ENCODE measurements at places on chromosomes 12 and 14.

DNA sequence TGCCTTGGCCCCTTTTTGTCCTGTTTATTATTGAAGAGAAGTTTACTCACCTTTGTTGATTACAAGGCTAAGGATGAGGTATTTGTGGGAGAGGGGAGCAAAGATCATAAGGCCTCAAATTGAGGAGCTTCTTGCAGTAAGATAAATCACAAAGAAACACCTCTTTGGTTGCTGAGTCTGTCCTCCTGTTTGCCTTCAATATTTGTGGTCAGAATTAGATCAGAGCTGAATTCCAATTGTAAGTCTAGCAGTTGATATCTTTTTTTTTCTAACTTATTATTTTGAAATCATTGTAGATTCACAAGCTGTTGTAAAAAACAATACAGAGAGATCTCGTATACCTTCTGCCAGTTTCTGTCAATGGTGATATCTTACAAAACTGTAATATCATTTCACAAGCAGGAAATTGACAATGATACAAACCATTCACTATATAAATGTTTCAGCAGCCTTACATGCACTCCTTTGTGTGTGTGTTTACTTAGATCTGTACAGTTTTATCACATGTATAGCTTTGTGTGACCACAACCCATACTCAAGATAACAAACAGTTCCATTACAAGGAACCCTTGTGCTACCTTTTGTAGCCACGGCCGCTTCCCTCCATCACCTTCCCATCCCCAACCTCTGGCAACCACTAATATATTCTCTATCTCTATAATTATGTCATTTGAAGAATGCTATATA, 97.4 kb downstream of the KICS2 start:
- DNase-seq, result no peak

DNA sequence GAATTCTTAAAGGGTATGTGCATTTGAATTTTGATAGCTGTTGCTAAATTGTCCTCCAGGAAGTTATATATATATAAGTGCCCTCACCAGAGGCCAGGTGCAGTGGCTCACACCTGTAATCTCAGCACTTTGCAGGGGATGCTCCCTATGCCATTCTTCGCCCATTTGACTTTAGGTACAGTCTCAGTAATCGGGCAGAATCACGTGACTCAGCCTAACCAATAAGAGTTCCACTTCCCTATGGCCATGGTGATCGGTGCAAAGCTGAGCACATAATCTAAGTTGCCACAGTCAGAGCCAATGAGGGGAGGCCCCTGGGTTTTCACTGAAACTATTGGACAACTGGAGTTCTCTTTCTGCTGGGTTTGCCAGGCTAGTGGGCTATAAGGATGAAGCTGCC, 274.6 kb upstream of the TBX3 start:
- DNase-seq, result no peak

- DNase-seq, result no peak
Measured at GRCh38 chr12:93773122-93773871, 96.1 kb downstream of the CRADD start.

- DNase-seq, result no peak
Measured at GRCh38 chr12:52411815-52412214, 5.7 kb upstream of the KRT82 start.

- no peak for DNase-seq
Measured at GRCh38 chr12:30500532-30500931, 195.1 kb downstream of the IPO8 start.

DNA sequence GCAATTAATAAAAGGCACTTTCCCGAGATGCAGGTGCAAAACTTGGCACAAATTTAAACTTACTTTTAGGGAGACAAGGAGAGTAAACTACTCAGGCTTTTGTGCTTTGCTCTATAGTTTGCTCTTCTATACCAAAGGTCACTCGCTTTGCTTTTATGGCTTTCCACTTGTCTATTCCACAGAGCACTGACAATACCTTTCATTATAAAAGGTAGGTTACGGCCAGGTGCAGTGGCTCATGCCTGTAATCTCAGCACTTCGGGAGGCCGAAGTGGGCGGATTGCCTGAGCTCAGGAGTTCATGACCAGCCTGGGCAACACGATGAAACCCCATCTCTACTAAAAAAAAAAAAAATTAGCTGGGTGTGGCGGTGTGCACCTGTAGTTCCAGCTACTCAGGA, 32.9 kb downstream of the ALKBH1 start:
- DNase-seq, result no peak

GRCh38 chr12:77894556-77894955, 63.9 kb downstream of the NAV3 start:
- no peak for DNase-seq

- DNase-seq, result no peak
Measured at GRCh38 chr12:106044773-106045172, 94.0 kb downstream of the NUAK1 start.

GRCh38 chr14:102993523-102993922, 63.8 kb downstream of the CDC42BPB start:
- no peak for DNase-seq

- DNase-seq, result no peak
Measured at GRCh38 chr12:96375841-96376604, 24.2 kb downstream of the CDK17 start.

GRCh38 chr12:109752117-109753053, 38.8 kb downstream of the FAM222A start:
- DNase-seq, result no peak
